ENCODE measurements at places on chromosomes 12 and 14. TPM values are rescaled to one million over a fixed set of nuclear protein-coding genes. Genes with fewer than 3 reads are reported as not detected.

GRCh38 chr14:37601865-37602264 lies 6.4 kb downstream of the TTC6 start:
- no peak for DNase-seq

DNA sequence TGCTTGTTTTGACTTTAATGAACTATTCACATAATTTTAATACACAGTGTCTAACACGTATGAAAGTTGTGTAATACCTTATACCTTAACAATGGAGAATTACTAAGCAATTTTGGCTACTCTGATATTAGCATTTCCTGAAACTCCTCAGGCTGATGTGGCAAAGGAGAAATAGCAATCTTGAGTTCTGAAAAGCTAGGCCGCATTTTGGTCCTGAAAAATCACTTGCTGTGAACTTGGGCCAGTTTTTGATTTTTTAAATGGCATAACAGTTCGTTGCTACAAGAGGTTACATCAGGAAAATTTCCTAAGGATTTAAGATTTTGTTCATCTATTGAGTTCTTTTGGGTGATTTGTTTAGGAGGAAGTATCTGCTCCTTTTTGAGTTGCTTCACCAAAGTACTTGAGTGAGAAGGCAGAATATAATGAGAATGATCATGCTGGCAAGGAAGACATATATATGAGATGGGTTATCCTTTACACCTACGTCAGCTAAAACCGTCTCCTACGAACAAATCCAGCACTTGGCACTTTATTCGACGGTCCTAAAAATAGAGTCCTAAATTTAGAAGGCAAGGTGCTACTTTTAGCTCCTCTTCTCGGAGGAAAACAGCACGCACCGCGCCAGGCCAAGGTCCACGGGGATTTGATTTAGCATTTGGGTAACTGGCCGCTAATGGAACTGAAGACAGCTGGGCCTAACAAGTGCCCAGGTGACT lies 32.2 kb downstream of the MIA2 start:
- DNase-seq = no peak

DNA sequence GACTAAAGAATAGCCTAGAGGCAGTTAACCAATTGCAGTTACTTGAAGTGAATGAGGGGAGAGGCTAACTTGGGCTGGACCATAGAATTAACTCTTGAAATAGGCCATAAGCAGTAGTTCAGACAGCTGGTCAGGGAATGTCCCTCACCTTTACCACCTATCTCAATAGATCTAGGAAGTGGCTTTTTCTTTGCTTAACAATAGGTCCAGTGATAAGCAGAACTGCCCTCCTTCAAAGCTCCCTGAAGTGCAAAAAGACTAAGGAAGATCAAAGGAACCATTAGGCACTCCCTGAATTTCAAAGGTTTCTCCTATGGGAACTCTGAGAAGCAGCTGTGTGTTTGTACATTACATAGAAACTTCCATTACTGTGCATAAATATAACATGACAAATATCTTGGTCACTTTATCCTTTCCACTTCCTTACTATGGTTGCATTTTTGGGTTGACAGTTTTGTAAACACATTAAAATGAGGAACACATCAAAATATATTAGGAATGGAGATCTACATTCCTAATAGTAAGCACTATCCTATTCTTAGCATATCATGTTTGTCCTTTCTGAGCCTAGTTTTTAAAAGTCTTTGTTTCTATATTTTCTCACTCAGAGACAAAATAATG lies 7.2 kb upstream of the NAA30 start:
- no peak for DNase-seq

DNA sequence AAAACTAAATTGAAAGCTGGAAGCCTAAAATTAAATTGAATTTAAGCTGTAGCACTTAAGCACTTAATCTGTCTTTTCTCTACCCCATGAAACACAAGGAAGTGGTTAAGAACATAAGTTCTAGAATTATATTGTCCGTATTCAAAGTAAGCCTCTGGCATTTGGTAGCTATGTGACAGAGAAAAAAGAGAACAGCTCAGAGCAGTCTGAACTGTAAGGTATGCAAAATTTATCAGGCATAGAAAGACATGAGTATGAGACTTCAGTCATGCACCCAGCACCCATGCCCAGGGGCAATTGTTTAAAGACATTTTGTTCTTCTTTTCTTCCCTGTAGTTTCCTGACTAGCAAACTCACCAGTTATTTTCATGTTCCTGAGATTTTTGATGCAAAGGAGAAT lies 116.7 kb downstream of the KCNMB4 start:
- no peak for DNase-seq

DNA sequence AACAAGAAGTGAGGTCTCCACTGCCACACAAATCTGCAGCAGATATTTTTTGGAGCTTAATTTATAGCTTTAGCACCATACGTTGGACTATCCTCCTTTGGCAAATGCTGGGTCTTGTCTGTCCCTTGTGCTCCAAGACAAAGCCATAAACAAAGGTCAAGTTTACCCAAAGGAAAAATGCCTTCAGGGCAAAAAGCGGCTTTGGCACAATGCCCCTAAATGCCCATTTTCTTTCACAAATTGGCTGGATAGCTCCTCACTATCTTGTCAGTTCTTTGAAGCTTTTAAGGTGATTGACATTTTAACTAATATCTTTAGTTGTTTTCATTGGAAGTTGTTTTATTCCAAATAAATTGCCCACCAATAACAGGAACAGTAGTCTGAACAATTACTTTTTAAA lies 59.6 kb downstream of the EML5 start:
- DNase-seq = no peak

- no peak for DNase-seq
Observed at GRCh38 chr14:69922198-69922597, 43.0 kb downstream of the SMOC1 start.

GRCh38 chr12:121638298-121639202 lies 12.2 kb downstream of the ORAI1 start:
- DNase-seq = no peak

GRCh38 chr12:126907900-126908764 lies 1358.8 kb upstream of the TMEM132C start:
- DNase-seq = no peak

DNA sequence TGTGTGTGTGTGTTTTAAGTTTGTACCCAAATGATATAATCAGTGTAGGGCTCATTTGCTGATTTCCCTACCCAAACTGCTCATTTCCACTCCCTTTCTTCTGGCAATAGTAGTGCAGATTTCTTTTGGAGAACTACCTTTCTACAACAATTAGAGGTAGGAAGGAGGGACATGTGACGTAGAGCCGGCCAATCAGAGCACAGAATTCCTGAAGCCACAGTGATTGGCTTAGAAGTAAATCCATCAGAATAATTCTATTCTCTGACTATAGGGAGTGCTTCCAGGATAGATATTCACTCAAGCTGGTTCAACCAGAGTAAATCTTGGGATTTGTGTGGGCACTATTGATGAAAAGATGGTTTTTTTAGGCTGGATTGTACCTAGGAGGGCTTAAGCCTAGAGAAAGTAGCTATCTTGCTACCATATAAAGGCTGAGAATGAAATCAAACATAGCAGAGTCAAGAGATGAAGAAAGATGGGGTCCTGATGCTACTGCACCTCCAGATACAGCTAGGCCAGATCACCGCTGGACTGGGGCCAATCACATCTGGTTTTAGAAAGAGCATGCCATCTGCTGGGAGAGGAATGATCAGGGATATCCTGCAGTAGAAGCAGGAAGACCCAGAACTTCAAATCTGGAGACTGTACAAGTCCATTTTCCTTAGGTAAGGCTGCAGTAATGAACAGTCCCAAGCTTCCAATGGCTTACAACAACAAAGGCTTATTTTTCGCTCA lies 54.1 kb upstream of the NUAK1 start:
- no peak for DNase-seq

GRCh38 chr12:106329231-106329982 lies 26.9 kb downstream of the TCP11L2 start:
- DNase-seq = no peak

GRCh38 chr14:30337456-30337855 lies 221.5 kb upstream of the G2E3 start:
- DNase-seq = no peak

GRCh38 chr14:71137536-71138447 lies 230.5 kb downstream of the PCNX1 start:
- no peak for DNase-seq

DNA sequence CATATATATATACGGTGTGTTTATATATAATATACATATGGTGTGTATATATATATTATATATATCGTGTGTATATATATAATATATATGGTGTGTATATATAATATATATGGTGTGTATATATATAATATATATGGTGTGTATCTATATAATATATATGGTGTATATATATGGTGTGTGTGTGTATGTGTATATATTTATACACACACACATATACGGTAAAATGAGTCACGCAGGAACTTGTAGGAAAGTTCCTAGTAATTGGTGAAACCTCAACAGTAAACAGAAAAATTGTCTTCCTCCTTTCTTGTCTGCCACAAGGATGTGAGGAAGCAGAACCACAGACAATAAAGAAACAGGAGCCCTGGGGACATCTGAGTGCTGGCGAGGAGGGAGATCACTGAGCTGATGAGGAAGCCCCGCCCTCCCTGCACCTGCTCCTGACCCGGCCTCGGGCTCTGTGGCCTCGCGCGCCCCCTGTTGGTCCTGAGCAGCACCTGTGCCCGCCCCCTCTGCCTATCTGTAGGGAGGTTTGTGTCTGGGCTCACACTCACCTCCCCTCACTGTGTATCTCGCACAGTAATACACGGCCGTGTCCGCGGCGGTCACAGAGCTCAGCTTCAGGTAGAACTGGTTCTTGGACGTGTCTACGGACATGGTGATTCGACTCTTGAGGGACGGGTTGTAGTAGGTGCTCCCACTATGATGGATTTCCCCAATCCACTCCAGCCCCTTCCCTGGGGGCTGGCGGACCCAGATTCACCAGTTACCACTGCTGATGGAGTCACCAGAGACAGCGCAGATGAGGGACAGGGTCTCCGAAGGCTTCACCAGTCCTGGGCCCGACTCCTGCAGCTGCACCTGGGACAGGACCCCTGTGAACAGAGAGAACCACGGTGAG lies 1079.4 kb downstream of the TMEM121 start:
- peak; percentile 79 for DNase-seq

GRCh38 chr12:57135527-57136326 lies 7.4 kb downstream of the LRP1 start:
- DNase-seq = no peak

- DNase-seq = no peak
Observed at GRCh38 chr12:5554711-5555110, 122.8 kb downstream of the NTF3 start.

- DNase-seq = no peak
Observed at GRCh38 chr12:98883231-98883630, 238.1 kb downstream of the APAF1 start.

- DNase-seq = no peak
Observed at GRCh38 chr12:51951843-51952722, 584 bp downstream of the ACVR1B start.

NXPH4 gene
- total RNA-seq = 3.4 TPM

STRAP gene
- 78.1 TPM for total RNA-seq

POLE2 gene
- total RNA-seq = 5.3 TPM

HOXC13 gene
- not detected for total RNA-seq

NGB gene
- not detected for total RNA-seq

ETFBKMT gene
- total RNA-seq = 2.0 TPM

GPR68 gene
- 1.4 TPM for total RNA-seq
